Stimulated activated CD8-positive, alpha-beta memory T cell treated with anti-CD3 and anti-CD28 coated beads, Interleukin-7, amount 100 ng/mL, for 1 hour (primary cell): ENCODE measurements at places on chromosomes 16 and 17.

GRCh38 chr16:67329901-67330300, 3.3 kb downstream of the LRRC36 start:
- no peak for DNase-seq

GRCh38 chr17:4540687-4541327, 14.4 kb downstream of the MYBBP1A start:
- no peak for DNase-seq

DNA sequence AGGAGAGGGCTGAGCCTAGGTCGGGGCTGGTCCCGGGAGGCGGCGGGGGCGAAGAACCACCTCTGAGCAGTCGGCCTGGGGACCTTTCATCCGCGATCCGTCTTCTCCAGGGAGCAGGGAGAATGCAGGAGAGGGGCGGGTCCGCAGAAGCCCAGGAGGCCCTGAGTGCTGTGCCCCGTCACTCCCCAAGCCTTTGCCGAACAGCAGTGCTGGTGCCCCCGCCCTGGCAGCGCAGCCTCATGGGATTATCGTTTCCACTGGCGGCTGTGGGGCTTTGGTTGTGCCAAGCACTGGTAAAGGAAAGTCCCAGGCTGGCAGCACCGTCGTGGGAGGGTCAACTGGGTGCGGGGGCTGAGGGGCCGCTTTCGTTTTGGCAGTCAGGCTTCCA, 631 bp downstream of the TBL3 start:
- DNase-seq = no peak

DNA sequence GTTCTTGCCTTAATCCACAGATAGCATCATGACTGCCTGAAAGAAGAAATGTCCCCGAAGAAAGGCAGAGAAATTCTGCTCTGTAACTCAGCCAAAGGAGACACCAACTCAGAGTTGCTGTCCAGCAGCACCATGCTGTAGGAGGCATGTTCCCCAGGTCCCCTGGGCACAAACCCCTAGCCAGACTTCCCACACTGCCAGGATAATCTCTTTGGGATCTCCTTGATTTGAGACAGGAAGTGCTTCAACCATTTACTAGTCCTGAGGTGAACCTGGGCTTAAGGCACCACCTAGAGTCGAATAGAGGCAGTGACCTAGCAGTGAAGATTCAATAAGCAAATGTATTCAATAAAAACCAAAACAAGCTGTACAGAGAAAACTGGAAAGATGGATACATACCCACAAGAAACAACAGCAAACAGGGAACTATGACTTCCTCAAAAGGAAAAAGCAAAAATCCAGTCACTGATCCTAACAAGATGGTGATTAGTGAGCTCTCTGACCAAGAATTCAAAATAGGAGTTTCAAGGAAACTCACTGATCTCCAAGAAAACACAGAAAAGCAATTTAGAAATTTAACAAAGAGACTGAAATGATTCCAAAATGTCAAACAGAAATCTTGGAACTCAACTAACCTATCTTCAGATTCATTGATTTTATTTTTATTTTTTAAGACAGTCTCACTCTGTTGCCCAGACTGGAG, 5.7 kb downstream of the OR4D2 start:
- DNase-seq = no peak

DNA sequence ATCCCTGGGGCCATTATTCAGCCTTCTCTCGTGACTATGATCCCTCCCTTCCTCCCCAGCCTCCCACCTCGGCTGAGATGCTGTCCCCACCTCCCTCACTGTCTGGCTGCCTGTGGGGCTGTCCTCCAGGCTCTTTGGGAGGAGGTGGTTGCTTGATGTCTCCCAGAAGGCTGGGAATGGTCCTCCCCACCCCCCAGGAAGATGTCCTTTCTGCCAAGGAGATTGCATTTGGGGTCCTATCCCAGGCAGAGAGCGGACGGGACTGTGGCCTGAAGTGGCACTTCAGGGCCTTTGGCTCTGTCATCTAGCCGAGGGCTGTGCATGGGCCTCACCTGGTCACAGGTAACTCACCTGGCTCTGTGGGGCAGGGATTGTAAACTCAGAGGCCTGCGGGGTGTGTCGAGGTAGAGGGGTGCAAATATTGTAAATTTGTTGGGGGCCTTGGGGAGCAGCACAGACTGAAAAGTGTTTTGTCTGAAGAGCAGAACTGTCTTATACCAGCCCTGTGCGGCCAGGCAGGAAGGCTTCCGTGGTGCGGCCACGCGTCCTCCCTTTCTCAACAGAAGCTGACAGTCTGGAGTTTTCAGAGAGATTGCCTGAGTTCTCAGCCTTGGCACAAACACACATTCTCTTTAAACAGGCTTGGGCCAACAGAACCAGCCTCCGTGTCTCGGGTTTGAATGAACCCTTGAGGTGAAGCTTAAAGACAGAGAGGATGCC, 177.9 kb downstream of the SEC14L1 start:
- no peak for DNase-seq

GRCh38 chr16:3922241-3922640, 41.7 kb upstream of the CREBBP start:
- DNase-seq = no peak

GRCh38 chr16:17386229-17386628, 84.5 kb downstream of the XYLT1 start:
- DNase-seq = no peak

DNA sequence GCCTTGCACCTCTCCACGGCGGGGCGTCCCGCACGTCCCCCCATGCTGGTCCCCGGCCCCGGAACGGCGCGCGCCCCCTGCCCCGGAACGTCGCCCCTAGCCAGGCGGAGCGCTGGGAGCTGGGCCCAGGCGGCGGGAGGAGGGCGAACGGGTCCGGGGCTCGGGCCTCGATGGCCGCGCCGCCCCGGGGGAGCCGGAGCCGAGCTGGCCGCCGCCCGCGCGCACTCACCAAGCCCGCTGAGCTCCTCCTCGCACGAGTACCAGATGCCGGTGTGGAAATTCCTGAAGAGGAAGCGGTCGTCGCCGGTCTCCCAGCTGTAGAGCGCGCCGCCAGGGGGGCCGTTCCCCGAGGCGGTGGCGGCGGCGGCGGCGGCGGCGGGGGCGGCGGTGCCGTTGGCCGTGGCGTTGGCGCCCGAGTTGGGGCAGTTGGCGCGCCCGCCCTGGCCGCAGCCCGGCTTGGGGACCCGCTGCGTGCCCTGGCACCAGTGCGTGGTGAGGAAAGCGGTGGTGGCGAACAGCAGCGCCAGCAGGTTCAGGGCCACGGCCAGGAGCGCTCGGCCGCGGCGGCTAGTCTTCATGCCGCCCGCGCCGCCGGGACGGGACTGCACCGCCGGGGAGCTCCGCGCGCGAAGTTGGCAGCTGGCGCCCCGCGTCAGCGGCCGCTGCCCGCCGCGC, 530 bp downstream of the GSG1L start:
- DNase-seq = no peak

DNA sequence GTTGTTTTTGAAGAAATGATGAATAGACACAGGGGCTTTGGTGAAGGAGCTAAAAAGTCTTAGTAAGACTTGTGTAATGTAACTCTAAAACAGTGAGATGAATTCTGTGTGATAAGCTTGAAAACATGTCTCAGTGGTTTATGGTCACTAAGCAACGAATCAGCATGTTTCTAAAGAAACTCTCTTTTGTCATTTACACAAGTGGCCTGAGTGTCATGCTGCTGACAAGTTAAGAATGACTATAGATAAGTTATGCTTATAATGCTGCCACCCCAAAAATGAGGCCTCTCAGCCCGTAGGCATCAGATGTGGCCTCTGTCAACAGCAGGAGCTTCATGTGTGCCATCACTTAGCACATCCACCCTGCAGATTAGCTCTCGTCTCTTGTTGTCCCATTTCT, 8.7 kb downstream of the COX10 start:
- no peak for DNase-seq

GRCh38 chr17:77459018-77459755, 318.4 kb downstream of the SEC14L1 start:
- no peak for DNase-seq

- DNase-seq = peak; percentile 59
Observed at GRCh38 chr16:24041834-24042631, 206.2 kb downstream of the PRKCB start.

DNA sequence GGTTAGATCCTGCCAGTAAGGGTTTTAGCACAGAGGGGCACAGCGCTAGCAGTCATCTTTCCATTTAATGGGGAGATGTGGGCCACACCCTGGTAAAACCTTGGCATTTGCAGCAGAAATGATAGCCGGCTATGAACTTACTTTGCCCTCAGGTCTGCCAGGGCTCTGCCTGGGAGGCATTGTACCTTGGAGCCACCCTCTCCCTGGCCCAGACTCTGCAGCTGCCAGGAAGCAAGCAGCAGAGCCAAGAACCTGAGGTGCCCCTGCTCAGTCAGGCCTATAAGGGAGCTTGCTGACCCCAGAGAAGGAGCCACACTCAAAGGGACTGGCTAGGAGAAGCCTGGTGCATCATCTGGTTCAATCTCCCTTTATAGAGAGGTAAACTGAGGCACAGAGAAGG, 23.7 kb upstream of the PHF12 start:
- no peak for DNase-seq

GRCh38 chr17:79779661-79780365, 1.9 kb downstream of the CBX2 start:
- DNase-seq = no peak

GRCh38 chr17:36583787-36584186, 7.9 kb upstream of the DHRS11 start:
- DNase-seq = no peak

DNA sequence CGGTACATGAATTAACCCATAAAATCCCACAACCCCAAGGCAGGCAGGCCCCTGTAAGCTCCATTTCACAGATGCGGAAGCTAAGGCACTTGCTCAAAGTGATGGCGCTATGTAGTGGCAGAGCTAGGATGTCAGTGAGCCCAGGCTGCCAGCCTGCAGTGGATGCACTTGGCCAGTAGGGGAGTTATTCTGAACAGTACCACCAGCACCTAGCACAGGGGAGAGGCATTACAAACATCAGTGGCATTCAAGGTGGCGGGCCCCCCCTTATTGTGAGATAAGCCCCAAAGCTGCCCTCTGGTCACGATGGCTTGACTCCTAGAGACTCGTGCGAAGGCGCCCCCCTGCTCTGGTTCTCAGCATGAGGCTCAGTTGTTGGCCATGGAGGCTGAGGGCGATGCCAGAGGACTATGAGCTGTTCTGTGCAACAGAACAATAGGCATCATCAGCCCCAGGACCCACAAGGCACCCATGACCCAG, 33.8 kb downstream of the GTF3C1 start:
- DNase-seq = no peak

- no peak for DNase-seq
Observed at GRCh38 chr17:81528384-81528650, 140 bp downstream of the FSCN2 start.

DNA sequence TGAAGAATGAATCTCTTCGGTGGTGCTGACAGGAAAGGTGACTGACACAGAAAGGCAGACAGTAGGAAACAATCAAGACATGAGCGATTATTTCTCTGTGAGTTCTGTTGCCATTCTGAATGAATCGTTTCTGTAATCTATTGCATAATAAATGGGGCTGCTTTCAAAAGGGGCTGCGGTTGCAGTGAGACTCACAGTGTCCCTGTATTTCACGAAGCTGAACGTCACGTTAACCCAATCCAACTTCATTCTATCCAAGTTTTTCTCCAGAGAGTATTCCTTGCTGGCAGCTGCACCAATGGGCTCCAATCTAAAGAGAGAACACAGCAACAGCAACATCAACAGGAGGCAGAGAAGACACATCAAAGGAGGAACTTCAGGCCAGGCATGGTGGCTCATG, 75.4 kb downstream of the DNAH3 start:
- DNase-seq = no peak

DNA sequence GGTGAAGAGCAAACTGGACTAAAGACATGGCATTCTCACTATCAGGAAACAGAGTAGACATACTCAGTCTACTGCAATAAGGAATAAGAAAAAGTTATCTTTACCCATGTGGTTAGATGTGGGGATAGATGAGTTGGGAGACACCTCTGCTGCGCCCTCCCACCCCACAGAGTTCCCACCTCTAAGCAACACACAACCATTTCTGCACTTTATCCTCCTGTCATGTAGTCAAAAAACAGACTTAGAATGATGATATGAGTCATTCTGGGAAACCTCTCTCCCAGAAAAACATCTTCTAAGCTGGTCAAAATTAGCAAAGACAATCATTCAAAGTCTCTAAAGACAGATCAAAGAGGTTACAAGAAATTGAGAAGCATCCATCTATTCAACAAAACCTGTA, 94.9 kb downstream of the CACNG1 start:
- no peak for DNase-seq

DNA sequence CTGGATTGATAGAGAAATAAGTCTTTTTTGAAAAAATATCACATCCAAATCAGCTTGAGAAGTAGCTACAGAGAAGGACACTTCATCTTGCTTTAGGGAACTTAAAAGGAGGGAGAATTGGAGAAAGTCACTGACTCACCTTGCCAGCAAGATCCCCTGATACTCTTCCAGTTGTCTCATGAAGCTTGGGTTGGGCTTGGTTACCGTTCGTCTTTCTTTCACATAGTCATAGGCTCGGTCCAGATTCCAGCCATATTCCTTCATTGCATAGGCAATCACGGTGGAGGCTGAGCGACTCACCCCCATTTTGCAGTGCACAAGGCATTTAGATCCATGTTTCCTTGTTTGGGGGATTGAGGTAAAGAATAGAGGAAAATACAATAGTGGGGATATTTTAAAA, 25.3 kb upstream of the CORO6 start:
- DNase-seq = no peak

- no peak for DNase-seq
Observed at GRCh38 chr17:82240506-82241182, 11.8 kb downstream of the SLC16A3 start.

GRCh38 chr16:17467923-17468540, 2.7 kb downstream of the XYLT1 start:
- DNase-seq = no peak

- no peak for DNase-seq
Observed at GRCh38 chr16:71904239-71904638, 8.9 kb downstream of the IST1 start.

DNA sequence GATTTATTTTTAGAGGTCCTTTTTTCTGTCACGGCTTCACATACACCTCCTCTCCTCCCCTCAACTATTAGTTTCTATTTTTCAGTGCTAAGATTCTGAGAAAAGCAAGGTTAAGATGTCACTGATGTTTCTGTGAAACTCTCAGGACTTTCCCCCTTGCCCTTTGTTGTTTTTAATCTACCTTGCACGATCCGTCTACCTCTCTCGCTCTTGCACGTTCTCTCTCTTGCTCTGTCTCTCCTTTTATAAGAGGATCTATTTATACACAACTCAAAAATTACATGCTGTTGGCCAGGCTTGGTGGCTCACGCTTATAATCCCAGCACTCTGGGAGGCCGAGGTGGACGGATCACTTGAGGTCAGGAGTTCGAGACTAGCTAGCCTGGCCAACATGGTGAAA, 43.6 kb downstream of the RPA1 start:
- DNase-seq = no peak

DNA sequence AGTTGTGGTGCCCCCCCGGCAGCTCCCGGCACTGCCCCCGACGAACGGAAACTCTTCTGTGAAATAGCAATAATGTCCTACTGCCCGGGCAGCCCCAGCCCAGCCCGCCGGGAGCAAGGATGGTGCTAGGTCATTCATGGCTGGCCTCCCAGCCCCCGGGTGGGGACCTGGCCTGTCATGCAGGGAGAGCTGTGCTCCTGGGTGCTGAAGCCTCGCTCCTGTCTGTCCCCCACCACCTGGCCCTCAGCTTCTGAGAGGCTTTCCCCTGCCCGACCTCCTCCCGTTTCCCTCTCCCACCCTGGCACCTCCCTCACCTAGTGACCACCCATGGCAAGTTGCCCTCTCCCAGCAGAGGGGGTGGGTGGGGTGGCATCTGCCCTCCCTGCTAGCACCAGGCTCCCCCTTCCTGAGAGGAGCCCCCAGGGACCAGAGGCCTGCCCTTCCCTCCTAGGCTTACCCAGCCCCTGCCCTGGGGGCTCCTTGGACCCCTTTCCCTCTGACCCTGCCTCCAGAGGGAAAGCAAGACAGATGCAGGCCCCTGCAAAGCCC, 13.5 kb downstream of the PAM16 start:
- no peak for DNase-seq
